ENCODE measurements at places on chromosomes 12 and 14. TPM values are rescaled to one million over a fixed set of nuclear protein-coding genes. Genes with fewer than 3 reads are reported as not detected.

- H3K27ac ChIP-seq = no peak overlapping the region
- H3K4me3 ChIP-seq = no peak overlapping the region
- H3K36me3 ChIP-seq = no peaks in the 10 kb centered on the region
Measured at GRCh38 chr14:69855180-69855832, 23.9 kb upstream of the SMOC1 start.

DNA sequence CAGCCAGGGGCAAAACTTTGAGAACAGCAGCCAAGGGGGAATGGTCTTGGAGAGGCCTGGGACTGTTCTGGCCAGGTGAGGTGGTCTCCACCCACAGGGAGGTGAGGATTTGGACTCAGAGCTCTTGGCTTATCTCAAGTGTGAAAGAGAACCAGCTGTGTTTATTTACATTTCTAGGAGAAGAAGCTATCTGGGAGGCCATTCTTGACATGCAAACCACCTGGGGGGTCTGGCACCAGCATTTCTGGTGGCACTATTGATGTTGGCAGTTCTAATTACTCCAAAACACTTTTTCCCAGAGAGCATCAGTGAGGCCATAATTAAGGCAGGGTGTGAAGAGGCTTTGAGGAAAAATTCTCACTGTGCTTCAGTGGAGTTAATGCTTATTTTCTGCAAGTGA is 95.1 kb downstream of the CAND1 start:
- H3K27me3 ChIP-seq = no peaks in the 10 kb centered on the region
- no peak overlapping the region for H3K4me3 ChIP-seq
- no peaks in the 10 kb centered on the region for H3K4me1 ChIP-seq
- no peaks in the 10 kb centered on the region for H3K36me3 ChIP-seq
- no peak for DNase-seq
- no peak overlapping the region for H3K27ac ChIP-seq

DNA sequence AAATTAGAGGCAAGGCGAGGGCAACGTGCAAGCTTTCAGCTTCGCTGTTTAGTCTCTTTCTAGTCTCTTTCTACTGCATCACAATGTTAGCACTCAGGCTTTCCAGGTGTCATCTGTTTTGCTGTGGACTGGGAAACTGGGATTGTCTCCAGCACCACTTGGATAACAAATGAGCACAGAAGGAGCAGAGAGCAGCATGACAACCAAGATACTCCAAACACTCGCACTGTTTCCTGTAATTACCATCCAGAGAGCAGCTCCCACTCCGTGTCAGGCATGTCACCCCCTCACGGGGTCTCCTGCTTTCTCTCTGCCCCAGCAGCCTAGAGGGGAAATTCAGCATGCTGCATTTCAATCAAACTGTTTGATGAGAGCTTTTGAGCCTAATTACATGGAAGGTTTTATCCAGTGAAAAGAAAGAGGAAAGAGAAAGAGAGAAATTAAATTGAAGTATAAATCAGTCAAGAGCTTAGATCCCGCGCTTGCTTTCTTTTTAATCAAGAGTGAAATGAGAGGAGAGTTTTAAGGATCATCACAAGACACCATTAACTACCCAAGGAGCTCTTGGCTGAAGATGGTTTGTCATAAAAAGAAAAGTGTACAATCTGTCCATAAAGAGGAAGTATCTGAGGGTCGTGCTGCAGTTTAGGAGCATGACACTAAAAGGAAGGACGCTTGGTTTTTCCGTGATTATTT is 917.7 kb downstream of the DIO2 start:
- H3K27ac ChIP-seq = no peak overlapping the region
- H3K36me3 ChIP-seq = no peaks in the 10 kb centered on the region
- no peaks in the 10 kb centered on the region for H3K4me1 ChIP-seq
- no peak overlapping the region for H3K4me3 ChIP-seq
- no peak for DNase-seq

DNA sequence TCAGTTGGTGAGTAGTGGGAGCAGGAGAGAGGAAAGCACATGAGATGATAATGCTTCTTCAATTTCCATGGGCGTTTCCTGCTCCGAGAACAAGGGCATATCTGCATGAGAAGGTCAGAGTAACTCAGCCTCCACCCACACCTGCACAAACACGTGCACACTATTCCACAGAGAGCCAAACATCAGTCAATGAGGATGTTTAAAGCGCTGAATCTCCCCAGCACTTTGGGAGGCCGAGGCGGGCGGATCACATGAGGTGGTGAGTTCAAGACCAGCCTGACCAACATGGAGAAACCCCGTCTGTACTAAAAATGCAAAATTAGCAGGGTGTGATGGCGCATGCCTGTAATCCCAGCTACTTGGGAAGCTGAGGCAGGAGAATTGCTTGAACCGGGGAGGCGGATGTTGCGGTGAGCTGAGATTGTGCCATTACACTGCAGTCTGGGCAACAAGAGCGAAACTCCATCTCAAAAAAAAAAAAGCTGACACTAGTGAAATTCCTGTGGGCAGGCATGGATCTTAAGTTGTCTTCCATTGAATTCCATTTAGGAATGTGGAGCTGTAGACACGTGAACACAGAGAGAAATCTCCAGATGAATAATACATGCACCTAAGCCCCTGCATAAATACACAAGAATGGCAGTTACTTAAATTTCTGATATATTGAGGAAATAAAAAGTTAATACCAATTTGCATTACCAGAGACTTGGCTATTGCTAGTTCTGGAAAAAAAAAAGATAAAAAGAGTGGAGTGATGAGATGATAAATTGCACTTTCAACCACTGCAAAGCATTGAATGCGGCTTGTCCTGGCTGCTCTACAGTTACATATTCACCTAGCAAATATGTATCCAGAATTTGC is 1097.4 kb upstream of the TMEM132C start:
- DNase-seq = no peak
- no peaks in the 10 kb centered on the region for H3K36me3 ChIP-seq
- H3K4me3 ChIP-seq = no peak overlapping the region
- peaks cover 4% of the 10 kb centered on the region for H3K4me1 ChIP-seq

- DNase-seq = no peak
- H3K36me3 ChIP-seq = no peaks in the 10 kb centered on the region
- peaks cover 14% of the 10 kb centered on the region for H3K4me1 ChIP-seq
- H3K4me3 ChIP-seq = no peak overlapping the region
- H3K27ac ChIP-seq = no peak overlapping the region
Measured at GRCh38 chr12:66694666-66695613, 16.1 kb upstream of the GRIP1 start.

The SLC35F4 gene
- not detected for total RNA-seq

The CEP128 gene
- 24.8 TPM for total RNA-seq

The KLRK1 gene
- 74.5 TPM for total RNA-seq

DNA sequence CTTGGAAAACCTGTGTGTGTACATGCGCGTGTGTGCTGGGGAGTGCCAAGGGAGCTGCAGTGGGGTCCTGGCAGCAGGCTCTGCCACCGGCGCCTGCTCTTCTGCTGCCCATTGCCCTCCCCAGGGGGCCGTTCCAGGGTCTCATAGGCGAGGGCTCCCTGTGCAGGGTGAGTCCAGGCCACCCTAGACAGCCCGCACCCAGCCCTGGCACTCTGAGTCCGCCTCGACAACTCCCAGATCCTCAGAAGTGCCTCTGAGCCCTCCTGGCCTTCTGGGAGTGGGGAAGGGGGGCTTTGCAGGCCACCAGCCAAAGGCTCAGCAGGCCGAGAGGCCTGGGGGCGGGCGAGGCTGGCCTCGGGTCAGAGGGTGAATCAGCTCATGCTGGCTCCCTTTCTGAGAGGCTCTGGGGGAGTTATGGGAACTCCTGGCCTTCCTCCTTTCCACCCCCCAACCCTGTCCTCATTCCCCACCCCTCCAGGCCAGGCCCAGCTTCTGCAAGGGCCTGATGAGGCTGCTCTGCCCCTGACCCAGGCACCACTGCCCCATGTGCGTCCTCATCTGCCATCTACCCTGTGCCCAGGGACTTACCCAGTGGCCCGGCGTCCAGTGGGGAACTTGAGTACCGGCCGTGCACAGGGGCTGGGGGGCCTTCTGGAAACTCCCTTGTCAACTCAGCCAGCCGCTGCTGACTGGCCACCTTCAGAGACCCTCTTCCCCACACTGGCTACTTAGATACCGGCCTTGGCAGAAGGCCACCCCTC is 2.1 kb upstream of the TEDC1 start:
- DNase-seq = no peak
- H3K4me1 ChIP-seq = peaks cover 71% of the 10 kb centered on the region
- peak overlapping the region; percentile 74 for H3K4me3 ChIP-seq
- no peaks in the 10 kb centered on the region for H3K27me3 ChIP-seq
- H3K27ac ChIP-seq = peak overlapping the region; percentile 100

- H3K4me1 ChIP-seq = peaks cover 13% of the 10 kb centered on the region
- H3K27ac ChIP-seq = no peak overlapping the region
- peaks cover 8% of the 10 kb centered on the region for H3K36me3 ChIP-seq
Measured at GRCh38 chr12:132662901-132663755, 24.0 kb downstream of the POLE start.

DNA sequence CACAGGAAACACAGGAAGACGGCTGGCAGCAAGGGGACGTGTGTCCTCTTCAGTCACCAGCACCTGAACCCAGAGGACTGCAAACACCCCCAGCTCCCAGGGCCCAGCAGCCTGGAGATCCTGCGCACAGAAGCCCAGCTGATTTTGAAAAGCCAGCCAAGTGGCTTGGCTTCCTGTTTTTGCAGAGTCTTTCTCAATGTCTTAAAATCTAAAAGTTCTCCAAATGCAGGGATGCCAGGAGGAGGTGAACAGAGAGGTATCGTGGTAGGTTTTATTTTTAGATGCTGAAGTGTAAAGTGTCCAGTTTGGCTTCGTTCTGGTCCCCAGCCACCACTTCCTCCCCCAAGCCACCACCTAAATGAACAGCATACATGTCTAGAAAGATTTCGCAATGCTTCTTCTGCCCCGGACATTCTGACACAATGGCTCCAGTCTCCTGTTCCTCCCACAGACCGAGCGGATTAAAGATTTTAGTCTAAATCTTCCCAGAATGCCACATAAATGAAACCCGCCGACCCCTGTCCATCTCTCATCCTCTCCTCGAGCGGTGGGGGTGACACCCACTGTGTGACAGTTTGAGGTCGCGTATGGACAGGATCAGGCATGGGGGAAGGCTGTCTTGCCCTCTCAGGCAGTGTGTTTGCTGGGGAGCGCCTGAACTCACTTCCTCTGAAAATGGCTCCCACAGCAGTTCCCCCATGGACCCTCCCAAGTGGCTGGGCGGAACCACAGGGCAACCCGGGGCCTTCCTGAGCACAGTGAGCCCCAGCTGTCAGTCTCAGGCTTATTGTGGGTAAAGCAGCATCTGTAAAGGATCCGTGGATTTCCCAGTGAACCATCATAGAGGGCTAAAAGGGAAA is 41.6 kb downstream of the ITPK1 start:
- H3K36me3 ChIP-seq = no peaks in the 10 kb centered on the region
- no peak overlapping the region for H3K27ac ChIP-seq
- H3K4me1 ChIP-seq = peaks cover 5% of the 10 kb centered on the region
- H3K27me3 ChIP-seq = no peaks in the 10 kb centered on the region
- peak; percentile 5 for DNase-seq
- no peak overlapping the region for H3K4me3 ChIP-seq

The ENDOU gene
- total RNA-seq = not detected

- no peak overlapping the region for H3K27ac ChIP-seq
- no peaks in the 10 kb centered on the region for H3K4me1 ChIP-seq
- peaks cover 50% of the 10 kb centered on the region for H3K27me3 ChIP-seq
- H3K36me3 ChIP-seq = no peaks in the 10 kb centered on the region
Measured at GRCh38 chr12:2649201-2650030, 145.4 kb upstream of the FKBP4 start.

- no peak overlapping the region for H3K27ac ChIP-seq
- no peaks in the 10 kb centered on the region for H3K36me3 ChIP-seq
- H3K4me3 ChIP-seq = peak overlapping the region; percentile 86
- DNase-seq = no peak
- H3K4me1 ChIP-seq = peaks cover 6% of the 10 kb centered on the region
Measured at GRCh38 chr12:111367661-111368221, 1.2 kb downstream of the PHETA1 start.

DNA sequence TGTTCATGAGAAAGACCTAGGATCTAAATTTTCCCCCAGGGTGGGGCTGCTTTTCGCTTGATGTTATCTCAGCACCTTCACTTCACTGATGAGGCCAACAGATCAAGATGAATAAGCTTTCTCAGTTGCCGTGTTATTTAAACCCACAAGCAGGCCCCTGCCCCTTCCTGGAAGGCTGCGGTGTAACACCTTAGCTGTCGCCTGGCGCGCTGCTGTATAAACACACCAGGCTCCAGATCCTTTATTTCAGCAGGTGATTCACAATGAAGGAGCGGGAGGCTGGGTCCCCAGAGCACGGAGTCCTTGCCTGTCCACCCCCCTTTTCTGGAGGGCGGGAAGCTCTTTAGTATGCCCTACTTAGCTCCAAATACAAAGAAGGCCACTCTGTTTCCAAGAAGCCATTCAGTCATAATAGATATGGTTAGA is 515.4 kb downstream of the FUT8 start:
- H3K36me3 ChIP-seq = no peaks in the 10 kb centered on the region
- no peaks in the 10 kb centered on the region for H3K27me3 ChIP-seq
- DNase-seq = peak; percentile 74
- H3K4me3 ChIP-seq = no peak overlapping the region
- peaks cover 50% of the 10 kb centered on the region for H3K4me1 ChIP-seq

The IL22 gene
- not detected for total RNA-seq

GRCh38 chr14:85701116-85701515 is 171.2 kb downstream of the FLRT2 start:
- H3K27ac ChIP-seq = no peak overlapping the region
- no peak overlapping the region for H3K4me3 ChIP-seq
- no peak for DNase-seq

- H3K27ac ChIP-seq = no peak overlapping the region
- no peaks in the 10 kb centered on the region for H3K27me3 ChIP-seq
- no peaks in the 10 kb centered on the region for H3K36me3 ChIP-seq
- no peaks in the 10 kb centered on the region for H3K4me1 ChIP-seq
- no peak for DNase-seq
- H3K4me3 ChIP-seq = no peak overlapping the region
Measured at GRCh38 chr12:124508381-124509079, 58.9 kb downstream of the NCOR2 start.
